ENCODE measurements at places on chromosomes 2 and 18.

GRCh38 chr2:159890551-159891266, 92.7 kb upstream of the CD302 start:
- no peak for DNase-seq

DNA sequence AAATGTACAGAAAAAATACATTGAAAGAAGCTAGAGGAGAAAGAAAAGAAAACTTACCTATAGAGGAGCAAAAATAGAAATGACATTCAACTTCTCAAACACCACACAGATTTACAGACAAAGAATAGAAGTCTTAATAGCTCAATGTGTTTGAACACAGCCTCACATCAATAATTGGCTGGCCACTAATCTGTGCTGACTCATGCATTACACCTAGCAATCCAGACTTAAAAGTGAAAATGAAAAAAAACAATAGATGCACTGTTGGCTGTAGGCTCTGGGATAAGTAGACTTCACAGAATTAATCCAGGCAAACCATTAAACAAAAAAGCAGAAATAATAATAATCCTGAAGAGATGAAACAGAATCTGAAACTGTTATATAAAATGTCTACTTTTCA, 961.3 kb upstream of the CELF4 start:
- no peak for DNase-seq

DNA sequence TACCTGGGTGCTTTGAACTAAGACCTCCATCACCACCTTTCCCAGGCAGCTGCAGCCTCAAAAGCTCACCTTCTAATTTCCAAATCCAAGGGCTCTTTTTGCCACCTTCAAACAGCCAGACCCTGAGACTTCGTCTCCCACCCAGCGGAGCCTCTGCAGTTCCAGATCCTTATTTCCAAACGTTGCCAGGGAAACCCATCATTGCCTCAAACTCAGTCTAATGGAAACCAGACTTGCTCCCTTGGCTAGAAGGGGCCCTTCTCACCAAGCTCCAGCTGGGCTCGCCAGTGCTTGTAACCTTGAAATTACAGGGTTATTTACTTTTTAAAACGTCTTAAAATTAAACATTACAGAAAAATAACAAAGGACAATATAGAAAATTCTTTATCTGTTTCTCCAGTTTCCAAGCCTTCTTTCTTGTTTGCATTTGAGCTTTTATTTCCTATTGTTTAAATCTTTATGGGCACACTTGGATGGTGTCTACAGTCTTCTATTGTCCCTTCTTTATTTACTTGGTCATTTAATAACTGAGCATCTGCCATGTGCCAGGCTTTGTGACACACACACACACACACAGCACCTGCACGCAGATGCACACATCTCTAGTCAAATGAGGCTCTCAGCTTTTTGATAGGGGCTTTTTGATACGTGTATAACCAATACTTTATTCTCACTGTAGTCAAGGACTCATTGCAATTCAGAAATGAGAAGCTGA, 36.1 kb downstream of the TRPM8 start:
- DNase-seq: no peak

DNA sequence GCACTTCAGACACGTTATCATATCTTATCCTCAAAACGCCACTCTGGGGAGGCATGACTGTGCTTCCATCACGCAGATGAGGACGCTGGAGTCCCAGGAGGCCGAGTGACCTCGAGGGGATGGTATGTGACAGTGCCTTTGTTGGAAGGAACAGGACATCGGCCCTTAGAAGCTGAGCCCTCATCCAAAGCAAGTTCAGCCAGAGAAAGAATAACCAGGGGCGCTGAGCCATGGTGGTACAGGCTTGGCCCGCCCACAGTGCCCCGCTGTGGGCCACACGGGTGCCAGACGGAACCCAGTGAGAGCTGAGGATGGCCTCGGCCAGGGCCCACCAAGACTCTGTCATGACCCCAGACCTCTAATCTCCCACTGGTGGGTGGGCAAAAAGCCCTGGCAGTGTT, 31.3 kb downstream of the HS1BP3 start:
- no peak for DNase-seq

Data from stimulated activated CD4-positive, alpha-beta T cell treated with anti-CD3 and anti-CD28 coated beads, Interleukin-2, amount 100 ng/mL, for 24 hours (primary cell).